ENCODE measurements at places on chromosomes 5 and 9.

DNA sequence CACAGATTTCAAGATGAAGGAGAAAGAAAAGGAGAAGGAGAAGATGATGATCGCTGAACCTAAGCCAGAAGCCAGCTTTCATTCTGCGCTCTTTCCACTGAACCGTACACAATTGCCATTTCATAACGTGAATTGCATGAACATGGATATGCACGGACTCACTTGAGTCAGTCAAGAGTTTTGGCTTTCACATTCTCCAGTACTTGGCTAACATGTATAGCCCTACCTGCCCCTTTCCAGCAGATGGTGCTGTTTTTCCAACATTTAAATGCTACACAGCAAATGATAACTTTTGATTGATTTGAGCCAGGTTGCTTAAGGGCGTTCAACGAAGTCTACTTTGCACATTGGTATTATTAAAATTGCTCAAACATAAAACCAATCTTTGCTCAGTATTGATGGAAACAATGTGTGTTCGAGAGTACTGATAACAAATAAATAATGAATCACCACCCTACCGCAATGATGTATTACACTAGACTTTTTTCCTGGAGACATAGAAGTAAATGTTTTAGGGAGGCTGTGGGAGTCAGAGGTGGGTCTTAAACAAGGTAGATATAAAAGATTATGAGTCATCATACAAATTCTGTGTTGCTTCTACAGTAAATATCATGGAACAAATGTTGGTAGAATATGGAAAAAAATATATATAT lies 196.4 kb downstream of the TRPM3 start:
- no peak for DNase-seq

- DNase-seq = no peak
Observed at GRCh38 chr5:89273289-89273688, 390.3 kb upstream of the MEF2C start.

DNA sequence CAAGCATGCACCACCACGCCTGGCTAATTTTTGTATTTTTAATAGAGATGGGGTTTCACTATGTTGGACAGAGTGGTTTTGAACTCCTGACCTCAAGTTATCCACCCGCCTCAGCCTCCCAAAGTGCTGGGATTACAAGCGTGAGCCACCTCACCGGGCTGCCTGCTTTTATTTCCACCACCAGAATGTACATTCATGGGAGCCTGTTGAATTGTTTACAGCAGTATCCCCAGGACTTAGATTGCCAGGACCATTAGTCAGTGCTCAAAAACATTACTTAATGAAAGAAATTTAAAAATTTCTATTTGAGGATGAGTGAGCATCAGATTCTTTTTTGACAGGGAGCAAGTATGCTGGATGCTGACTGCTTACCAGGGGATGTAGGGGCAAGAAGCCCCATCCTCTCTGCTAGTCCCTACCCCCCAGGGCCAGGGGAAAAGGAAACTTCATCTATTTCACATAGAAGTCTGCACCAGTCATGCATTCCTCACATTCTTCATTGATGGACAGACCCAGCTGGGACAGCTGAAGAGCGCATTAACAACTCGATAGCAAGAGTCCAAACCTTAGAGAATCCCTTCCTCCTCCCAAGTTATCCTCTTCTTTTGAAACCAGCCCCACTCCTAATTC lies 10.3 kb upstream of the RGMB start:
- DNase-seq = no peak

GRCh38 chr9:69811351-69811868 lies 9.2 kb upstream of the CFAP95 start:
- no peak for DNase-seq

DNA sequence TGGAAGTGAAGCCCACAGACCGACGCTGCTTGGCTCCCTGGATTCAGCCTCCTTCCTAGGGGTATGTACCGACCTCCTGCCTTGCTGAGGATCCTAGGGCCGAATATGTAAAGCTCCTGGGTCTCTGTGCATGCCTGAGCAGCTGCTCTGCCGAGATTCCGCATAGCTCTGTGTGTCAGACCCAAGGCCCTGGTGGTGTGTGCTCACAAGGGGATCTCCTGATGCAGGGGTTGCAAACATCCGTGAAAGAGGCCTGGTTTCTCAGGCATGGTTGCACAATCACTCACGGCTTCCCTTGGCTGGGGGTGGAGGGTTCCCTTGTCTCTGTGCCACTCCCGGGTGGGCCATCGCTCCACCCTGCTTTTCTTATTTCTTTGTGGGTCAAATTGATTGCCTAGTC lies 19.9 kb upstream of the SVEP1 start:
- no peak for DNase-seq

DNA sequence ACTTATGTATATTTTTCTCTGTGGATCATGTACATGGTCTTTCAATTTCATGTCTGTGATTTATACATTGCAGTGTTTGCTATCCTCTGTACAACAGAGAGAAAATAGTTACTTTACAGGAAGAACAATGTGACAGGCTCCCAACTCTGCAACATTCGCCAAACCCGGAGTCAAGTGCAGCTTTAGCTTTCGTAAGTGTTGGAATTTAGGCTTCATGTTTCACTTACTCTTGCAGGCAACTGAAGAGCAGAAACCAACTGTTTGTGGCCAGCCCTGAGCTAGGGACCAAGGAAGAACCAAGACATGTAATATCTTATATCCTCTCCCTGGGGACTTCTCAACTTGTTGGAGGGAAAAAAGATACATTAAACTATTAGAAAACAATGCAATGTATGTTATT lies 147.9 kb downstream of the C5orf15 start:
- no peak for DNase-seq

GRCh38 chr5:98424681-98425450 lies 348.6 kb upstream of the RGMB start:
- no peak for DNase-seq

DNA sequence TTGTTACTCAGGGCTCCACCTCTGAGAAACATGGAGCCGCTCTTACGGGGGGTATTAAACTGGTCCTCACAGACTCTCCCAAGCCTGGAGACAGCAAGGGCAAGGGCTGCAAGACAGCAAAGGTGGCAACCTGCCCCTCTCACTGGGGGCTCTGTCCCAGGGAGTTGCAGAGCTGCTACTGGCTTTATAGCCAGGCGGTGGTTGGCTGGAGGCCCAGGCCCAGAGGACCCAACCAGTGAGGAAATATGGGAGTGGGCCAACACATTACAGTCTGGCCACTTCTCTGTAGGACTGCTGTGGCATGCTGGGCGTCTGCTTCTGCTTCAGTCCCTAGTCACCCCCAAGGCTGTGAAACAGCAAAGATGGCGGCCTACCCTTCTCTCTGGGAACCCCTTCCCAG lies 597.2 kb downstream of the LRRC70 start:
- DNase-seq = no peak

DNA sequence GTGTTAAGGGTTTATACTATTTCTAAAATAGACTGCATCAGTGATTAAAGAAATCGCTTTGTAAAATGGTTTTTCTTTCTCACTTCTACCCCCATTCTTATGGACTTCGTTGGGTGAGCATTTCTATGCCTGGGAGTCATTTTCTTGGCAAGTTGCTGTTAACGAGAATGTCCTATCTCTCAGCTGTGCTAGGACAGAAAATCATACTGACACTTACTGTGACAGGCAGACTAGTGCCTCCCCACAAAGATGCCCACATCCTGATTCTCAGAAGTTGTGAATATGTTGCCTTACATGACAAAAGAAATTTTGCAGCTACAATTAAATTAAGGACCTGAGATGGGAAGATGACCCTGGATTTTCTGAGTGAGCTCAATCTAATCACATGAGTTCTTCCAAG lies 65.1 kb upstream of the NMUR2 start:
- no peak for DNase-seq

DNA sequence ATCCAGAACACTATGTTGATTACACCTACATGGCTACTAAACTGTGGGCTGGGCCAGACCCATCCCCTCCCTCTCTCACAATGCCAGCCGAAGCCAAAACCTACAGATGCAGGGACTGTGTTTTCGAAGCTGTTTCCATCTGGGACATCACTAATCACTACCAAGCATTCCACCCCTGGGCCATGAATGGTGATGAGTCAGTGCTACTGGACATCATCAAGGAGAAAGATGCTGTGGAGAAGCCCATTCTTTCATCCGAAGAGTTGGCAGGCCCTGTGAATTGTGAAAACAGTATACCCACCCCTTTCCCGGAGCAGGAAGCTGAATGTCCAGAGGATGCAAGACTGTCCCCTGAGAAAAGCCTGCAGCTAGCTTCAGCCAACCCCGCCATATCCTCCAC lies 65.0 kb downstream of the ZNF462 start:
- DNase-seq = no peak

DNA sequence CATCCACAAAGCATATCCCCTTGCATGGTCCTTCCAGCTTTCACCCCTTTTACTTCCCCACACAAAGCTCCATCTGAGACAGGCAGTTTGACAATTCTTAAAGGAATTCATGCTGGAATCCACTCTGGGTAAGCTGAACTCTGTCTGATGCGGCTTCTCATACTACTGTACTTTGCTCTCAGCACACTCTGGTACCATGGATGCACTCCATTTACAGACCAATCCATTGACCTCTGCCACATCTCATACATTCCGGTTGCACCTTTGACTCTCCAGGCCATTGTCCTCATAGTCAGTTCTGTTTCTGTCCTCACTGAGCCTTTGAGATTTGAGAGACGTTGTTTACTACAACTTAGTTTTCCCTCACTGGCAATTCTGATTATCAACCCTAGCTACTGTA lies 12.2 kb downstream of the SPATA9 start:
- DNase-seq = no peak

GRCh38 chr5:88683506-88684135 lies 199.4 kb downstream of the MEF2C start:
- DNase-seq = no peak

GRCh38 chr5:150577378-150578139 lies 62.9 kb upstream of the SYNPO start:
- no peak for DNase-seq

DNA sequence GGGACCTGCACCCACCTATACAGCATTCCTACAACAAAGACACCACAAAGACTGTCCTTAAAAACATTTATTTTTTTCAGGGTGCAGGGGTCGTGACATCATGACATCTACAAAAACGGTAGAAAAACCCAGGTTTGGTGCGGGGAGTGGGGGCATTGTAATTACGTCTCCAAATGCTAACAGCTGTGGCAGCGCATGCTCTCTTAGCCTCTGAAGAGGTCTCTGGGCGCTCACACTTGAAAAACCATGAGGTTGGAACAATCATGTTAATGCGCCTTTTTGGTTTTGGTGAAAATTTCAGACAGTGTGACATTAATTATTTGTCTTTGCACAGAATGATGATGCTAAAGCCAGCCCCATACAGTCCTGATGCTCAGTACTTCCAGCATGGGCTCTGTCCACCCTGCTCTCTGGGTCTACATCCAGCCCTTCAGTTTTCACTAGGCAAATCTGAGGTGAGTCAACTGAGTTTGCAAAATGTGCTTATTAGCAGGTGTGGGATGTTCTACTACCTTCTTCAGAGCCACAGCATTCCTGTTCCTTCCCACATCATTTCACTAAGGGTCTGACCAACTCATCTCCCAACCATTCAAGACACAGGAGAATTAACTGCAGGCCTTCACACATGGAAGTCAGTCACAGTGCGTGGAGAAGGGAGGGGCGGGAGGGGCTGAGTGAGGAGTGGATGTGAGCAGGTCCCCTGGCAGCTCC lies 14.1 kb downstream of the ALDH1B1 start:
- DNase-seq = no peak

GRCh38 chr5:89343666-89344065 lies 460.7 kb upstream of the MEF2C start:
- DNase-seq = no peak

DNA sequence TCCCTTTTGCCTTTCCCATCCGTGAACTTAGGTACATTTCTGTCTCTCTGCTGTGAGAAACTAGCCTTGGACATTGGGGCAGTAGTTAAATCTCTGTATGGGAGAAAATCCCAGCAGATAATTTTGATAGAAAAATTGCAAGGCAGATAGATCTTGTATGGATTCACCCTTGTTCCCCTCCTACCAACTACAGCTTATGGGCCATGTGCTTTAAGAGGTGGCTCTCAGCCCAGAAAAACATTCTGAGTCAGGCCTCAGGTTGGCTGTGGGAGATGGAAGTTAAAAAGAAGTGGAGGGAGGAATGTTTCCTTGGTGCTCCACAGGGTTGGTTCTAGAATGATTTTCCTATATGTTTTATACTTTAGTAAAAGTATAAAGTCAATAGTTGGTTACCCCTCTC lies 1.4 kb upstream of the KDM3B start:
- DNase-seq = no peak

DNA sequence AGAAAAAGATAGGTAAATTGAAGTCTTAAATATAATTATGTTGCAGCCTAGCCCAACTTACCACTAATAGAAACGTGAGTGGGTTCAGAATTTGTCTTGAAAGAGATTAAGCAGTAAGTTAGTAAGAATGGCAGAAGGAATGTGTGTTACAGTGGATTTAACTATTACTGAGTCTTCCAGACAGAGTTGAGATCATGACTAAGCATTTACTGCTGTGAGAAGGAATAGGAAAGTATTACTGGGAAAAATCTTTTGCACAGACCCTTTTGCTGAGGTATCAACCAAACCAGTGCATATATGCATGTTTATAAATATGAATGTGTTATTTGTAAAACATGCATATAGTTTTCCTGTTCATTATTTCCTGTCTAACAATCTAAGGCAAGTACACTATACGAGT lies 112.8 kb upstream of the EFNA5 start:
- DNase-seq = no peak

DNA sequence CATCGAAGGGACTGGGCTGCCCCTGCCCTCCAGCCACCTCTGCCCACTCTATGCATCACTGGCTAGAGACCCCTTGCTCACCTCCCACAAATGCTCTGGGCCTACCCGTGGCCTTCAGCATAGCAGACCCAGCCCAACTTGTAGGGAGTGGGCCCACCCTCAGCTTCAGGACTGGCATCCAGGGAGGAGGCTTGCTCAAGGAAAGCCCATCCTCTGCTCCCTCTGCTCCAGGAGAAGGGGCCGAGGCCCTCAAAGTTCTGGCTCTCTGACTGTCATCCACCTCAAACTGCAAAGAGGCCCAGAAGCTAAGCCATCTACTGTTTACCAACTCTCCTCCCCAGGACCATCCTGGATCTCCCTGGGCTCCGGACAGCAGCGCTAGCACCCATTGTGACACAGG lies 84.5 kb downstream of the C5orf15 start:
- no peak for DNase-seq

DNA sequence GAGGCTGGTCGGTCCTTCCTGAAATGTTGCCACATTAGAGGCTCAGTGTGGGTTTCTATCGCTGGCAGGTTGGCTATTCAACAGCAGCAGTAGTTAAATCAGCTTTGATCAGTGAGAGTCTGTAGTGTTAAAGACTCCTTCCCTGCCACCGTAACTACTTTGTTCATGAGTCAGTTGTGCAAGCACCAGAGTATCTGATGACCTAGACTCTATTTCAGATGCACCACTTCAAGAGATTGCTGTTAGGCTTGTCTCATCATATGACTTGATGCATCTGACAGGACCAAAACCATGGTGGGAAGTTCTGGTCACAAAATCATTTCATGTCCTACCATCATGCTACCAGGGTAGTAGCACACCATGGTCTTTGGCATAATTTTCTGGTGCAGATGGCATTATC lies 482.7 kb upstream of the MPDZ start:
- no peak for DNase-seq

GRCh38 chr9:96382175-96382574 lies 1.3 kb downstream of the SLC35D2 start:
- no peak for DNase-seq

GRCh38 chr9:36800455-36800854 lies 227.8 kb downstream of the MELK start:
- no peak for DNase-seq

GRCh38 chr5:65144136-65144871 lies 337.4 kb downstream of the ADAMTS6 start:
- no peak for DNase-seq

Measured in activated CD4-positive, alpha-beta T cell treated with anti-CD3 and anti-CD28 coated beads, Interleukin-2, amount 50 U/mL, for 48 hours (primary cell).